ENCODE measurements at places on chromosomes 3 and 15. TPM values are rescaled to one million over a fixed set of nuclear protein-coding genes. Genes with fewer than 3 reads are reported as not detected.
A peak's percentile ranks its signal among the peaks of the same experiment; 100 is the strongest.

The DNAH12 gene
- total RNA-seq = not detected

The BAHD1 gene
- total RNA-seq = 26.2 TPM

The SLC22A13 gene
- total RNA-seq = 0.54 TPM

The AVEN gene
- 38.7 TPM for total RNA-seq

The ALDH1L1 gene
- 19.6 TPM for total RNA-seq

The PLSCR4 gene
- 83.3 TPM for total RNA-seq

The MCTP2 gene
- 3.3 TPM for total RNA-seq

DNA sequence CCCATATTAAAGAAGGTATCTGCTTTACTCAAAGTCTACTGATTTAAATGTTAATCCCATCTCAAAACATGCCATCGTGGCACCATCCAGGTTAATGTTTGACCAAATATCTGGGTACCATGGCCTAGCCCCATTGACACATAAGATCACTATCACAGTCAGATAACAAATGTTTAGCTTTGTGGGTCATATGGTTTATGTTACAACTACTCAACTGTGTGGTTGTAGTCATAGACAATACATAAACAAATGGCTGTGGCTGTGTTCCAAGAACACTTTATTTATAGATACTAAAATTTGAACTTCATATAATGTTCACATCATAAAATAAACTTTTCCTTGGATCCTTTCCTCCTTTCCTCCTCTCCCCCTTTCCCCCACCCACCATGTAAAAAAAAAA lies 9.8 kb upstream of the SNRPN start:
- ATAC-seq = no peak

- ATAC-seq = no peak
Measured at GRCh38 chr15:34055868-34056595, 17.0 kb upstream of the AVEN start.

DNA sequence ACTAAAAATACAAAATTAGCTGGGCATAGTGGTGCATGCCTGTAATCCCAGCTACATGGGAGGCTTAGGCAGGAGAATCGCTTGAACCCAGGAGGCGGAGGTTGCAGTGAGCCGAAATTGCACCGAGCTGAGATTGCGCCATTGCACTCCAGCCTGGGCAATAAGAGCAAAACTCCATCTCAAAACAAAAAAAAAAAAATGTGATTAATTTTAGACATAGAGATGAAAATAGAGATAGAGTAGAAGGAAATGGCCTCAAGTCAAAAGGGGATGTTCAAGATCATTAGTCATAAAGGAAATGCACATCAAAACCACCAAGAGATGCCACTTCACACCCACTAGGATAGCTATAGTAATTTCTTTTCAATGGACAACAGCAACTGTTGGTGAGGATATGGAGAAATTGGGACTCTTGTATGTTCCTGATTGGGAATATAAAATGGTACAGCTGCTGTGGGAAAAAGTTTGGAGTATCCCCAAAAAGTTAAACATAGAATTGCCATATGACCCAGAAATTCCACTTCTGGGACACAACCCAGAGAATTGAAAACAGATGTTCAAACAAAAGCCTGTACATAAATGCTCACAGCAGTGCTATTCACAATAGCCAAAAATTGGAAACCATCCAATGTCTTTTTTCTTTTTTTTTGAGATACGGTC lies 55.4 kb downstream of the ABHD2 start:
- peak; percentile 53 for ATAC-seq

- no peak for ATAC-seq
Measured at GRCh38 chr3:48985831-48986376, 4.1 kb upstream of the P4HTM start.

DNA sequence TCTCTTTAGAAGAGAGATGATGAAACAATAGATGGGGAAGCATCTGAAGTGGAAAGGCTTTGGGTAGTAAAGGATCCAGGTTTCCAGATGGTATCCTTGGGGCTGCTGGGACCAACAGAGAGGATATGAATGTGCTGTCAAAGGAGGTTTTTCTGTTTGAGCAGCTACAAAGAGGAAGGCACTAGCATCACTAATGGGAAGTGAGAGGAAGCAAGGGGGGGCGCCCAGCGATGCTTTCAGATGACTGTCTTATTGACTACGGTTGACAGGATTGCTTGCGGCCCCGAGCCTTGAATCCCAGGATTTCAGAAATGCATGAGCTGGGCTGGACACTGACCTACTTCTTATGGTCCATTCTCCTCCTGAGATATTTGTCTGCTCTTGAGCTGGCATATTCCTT lies 103.8 kb upstream of the GALNT15 start:
- ATAC-seq = no peak

DNA sequence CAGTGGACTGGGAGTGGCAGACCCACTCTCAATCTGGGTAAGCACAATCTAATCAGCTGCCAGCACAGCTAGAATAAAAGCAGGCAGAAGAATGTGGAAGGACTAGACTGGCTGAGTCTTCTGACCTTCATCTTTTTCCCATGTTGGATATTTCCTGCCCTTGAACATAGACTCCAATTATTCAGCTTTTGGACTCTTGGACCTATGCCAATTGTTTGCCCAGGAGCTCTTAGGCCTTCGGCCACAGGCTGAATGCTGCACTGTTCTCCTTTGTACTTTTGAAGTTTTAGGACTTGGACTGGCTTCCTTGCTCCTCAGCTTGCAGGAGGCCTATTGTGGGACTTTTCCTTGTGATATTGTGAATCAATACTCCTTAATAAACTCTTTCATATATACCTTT lies 477.7 kb upstream of the ZNF385D start:
- ATAC-seq = no peak

- no peak for ATAC-seq
Measured at GRCh38 chr3:21914451-21914850, 163.4 kb upstream of the ZNF385D start.

GRCh38 chr3:192155194-192155593 lies 572.1 kb downstream of the FGF12 start:
- ATAC-seq = no peak

- ATAC-seq = no peak
Measured at GRCh38 chr3:72442759-72443158, 405.5 kb downstream of the SHQ1 start.

DNA sequence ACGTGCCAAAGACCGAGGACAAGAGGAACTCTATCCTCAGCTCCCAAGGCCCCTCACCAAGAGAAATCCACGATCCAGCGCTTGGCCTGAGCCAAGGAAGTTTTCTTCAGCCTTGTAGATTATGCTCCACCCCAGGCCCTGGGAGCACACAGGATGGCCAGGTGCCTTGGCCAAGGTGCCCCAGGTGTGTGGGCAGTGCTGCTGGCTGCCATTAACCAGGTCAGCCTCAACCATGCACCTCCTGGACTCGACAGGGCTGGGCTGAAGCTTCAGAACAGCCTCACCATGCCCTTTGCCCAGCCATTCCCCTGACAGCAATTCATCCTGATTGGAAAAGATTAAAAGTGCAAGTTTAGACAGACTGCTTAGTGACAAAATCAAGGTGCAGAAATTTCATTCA lies 10.9 kb upstream of the MESP1 start:
- ATAC-seq = no peak
